ENCODE measurements at places on chromosomes 1 and 21.

DNA sequence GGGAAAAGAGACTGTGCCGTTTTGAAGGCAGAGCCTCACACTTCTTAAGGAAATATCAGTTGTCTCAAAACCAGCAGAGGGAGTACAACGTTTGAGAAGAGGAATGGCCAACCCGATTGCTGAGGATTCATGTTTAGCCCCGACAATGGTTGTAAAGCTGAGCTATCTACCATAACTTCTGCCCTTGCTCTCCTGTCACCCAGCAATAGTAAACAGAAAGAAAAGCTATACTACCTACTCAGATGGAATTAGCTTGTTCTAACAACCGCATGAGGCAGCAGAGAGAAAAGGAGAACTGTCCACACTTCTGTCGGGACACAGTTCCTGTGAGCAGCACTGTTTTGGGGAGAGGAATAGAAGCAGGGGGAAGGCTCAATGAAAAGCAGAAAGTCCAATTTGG lies 91.2 kb downstream of the SLC45A1 start:
- DNase-seq: no peak

DNA sequence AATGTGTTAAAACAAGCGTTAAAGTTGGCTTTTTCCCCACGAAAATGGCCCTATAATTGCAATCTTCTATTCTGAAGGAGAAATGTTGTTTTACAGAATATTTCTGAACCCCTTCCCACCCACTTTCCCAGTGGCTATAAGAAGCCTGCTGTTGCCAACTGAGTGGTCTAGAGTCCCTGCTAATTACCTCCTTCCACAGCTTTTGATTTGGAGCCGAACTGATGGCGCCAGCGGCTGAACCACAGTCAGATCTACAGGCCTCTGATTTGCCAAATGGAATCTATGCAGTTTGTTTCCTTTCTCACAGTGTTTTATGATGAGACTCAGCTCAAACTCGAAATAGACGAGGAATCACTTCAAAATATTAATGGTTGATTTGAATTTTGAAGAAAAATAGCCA lies 76.0 kb upstream of the C1orf105 start:
- no peak for DNase-seq

DNA sequence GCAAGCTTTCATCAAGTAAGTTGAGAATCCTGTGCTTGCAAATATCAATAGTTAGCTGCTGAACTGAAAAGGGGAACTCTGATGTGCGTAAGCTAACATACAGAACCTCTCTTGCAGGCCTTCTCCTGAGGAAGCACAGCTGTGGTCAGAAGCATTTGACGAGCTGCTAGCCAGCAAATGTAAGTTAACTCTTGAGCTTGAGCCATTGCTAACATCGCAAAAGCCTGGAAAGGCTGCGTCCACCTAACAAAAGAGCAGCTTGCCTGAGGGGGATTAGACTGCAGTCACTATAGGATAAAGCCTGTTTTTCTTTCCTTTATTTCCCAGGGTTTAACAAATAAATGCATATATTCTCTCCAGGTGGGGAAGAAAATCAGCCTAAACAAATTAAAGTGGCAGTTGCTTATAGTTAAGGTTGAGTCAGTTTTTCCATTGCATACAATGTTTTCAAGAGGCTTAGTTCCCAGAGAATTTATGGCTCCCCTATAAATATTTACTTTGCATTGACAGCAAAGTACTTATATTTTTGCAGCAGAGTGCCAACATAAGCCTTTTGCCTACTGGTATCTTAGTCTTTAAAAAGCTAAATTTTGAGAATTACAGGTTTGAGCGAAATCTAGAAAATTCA lies 1.5 kb downstream of the RGS2 start:
- DNase-seq: no peak

- no peak for DNase-seq
Measured at GRCh38 chr1:221602830-221603229, 139.1 kb downstream of the DUSP10 start.

GRCh38 chr1:210264496-210265380 lies 32.1 kb downstream of the SERTAD4 start:
- no peak for DNase-seq

DNA sequence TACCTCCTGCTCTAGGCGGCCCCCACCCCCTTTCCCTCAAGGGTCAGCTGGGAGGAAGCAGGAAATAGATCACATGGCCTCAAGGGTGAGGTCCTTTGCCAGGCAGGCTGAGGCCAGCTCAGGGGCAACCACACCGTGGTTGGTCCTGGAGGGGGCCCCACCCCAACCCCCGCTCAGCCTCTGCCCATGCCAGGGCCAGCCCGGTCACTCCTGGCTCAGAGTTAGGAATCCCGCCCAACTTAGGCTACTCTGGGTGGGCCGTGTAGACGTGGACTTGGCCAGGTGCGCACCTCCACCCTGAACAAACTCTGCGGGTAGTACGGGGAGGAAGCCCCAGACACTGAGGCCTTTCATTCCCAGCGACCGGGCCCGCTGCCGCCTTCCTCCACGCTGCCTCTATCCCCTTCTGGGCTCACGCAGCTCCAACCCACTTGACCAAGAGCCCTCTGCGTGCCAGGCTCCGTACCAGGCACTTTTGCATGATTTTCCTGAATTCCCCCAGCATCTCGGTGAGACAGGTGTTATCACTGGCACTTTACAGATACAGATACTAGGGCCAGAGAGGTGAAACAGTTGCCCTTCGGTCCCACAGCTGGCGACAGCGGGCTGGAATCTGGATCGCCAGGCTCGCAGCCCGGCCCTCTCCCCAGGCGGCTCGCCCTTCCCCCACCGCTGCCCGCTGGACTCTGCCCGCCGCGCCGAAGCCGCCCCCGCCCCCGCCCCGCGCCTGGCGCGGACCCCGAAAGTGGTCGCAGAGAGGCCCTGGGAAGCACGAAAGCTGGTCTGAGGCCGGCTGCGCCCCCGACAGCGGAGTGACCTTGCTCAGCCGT lies 769 bp downstream of the GALE start:
- DNase-seq: no peak

GRCh38 chr1:236534151-236534651 lies 10.4 kb downstream of the LGALS8 start:
- DNase-seq: no peak

- DNase-seq: no peak
Measured at GRCh38 chr1:167263819-167264464, 43.3 kb downstream of the POU2F1 start.

GRCh38 chr1:34398241-34398915 lies 221.7 kb downstream of the C1orf94 start:
- peak; percentile 14 for DNase-seq

DNA sequence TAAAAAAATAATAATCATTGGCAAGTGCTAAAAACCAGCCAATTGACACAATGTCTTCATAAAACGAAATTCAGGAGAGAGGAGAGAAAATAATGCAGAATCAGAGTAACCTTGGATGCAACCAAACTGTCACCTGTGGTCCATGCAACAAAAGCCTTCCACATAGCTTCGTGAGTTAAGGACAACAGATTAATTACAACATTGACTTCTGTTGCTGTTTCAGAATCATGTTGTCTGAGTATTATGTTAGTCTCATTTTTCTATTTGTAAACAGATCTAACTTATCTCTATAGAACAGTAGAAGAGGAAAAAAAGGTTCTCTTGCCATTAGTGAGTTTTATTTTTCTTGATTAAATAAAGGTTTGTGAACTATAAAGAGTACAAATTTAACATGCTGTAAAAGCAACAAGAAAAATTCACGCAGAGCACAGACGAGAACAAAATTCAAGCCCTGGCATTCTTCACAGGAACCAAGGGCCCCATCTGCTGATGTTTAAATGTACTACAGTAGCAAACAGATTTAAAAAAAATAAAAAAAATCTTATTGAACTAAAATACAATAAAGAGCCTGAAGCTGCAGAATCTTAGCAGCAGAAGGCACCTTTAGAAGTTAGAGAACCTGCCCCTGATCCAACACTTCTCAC lies 381.1 kb upstream of the PKN2 start:
- no peak for DNase-seq

GRCh38 chr1:117821774-117822482 lies 107.5 kb downstream of the GDAP2 start:
- no peak for DNase-seq

- no peak for DNase-seq
Measured at GRCh38 chr1:219824338-219824737, 104.0 kb downstream of the SLC30A10 start.

- no peak for DNase-seq
Measured at GRCh38 chr1:97200595-97200994, 479.0 kb downstream of the PTBP2 start.

- DNase-seq: no peak
Measured at GRCh38 chr1:25780318-25781129, 19.5 kb upstream of the SELENON start.

DNA sequence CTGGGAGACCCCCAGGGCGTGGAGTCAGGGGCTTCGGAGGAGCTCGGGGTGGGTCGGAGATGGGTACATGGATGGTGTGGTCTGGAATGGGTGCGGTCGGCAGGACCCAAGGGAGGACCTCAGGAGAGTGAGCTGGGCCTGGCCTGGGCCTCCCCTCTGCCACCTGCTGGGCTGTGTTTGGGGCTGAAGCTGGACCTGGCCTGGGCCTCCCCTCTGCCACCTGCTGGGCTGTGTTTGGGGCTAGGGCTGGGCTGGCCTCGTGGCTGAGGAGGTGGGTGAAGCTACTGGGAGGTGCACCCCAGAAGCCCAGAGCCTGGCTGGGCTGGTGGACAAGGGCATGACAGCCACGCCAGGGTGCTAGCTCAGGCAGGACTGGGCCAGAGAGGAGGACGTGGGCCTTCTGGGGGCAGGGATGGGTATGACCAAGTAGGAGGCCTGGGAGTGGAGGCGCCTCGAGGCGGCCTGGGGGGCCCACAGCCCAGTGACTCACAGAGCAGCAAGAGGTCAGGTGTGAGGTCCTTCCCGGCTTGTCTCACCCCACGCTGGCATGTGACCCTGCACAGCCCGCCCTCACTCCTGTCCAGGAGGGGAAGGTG lies 14.5 kb downstream of the SAMD11 start:
- no peak for DNase-seq

DNA sequence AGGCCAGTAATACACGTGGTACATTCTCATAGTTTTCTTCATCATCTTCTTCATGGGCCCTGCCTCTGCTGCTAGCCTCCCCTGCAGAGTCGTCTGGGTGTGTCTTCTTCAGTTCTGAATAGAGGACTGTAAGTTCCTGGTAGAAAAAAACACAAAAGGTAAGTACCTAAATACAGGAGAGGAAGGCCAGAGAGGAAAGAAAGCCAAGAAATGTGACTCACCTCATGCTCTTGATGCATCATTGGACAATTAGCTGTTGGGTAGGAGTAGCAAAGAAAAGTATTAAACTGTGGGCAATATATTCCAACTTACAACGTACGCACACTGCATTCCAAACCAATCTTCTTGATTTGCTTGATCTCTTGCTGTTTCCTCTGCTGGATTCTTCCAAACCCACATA lies 21.8 kb downstream of the FCRL3 start:
- no peak for DNase-seq

GRCh38 chr1:201652181-201652580 lies 113.3 kb downstream of the NAV1 start:
- peak; percentile 31 for DNase-seq

- no peak for DNase-seq
Measured at GRCh38 chr21:26391166-26391565, 181.9 kb downstream of the CYYR1 start.

DNA sequence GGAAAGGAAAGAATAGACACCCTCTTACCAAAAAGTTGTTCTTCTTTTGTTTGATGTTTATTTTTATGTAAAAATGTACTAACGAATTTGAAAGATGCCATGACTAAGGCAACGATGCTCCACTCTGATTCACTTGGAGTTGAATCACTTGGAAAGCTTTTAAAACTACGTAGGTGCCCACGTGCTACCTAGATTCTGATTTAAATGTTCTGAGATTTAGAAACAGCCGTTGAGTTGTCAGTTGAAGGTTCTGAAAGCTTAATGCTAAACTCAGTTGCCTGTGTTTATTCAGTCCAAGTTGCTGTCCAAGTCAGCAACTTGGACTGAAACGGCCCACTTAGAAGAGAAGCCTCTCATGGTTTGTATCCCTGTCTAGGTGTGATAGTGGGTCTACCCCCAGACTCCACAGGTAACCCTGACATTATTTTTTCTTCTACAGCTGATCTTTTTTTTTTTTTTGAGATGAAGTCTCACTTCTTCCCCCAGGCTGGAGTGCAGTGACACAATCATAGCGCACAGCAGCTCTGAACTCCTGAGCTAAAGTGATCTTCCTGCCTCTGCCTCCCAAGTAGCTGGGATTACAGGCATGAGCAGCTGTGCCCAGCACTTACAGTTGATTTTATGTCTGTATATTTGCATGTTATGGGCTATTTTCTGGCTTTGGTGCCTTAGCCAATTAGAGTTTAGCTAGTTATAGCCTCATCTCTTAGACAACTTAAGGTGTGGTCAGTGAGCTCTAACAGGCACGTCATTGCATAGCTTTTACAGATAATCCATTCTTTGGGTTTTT lies 1.4 kb upstream of the VAMP4 start:
- DNase-seq: peak; percentile 5

DNA sequence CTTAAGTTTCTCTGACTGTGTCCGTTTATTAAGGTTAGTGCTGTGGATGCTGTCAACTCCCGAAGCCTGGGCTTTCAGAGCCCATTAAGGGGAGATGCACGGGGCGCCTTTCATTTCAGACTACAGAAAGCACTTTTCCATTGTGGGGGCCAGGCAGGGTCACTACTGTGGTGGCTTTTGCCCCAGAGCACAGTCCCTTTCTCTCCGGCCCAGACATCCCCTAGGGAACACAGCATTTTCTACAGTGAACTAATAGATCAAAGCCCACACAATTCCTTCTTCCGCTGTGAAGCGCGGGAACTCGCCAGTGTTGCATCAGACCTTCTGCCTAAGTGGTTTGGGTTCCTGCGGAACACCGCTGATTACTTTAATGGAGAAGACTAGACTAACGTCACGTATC lies 26.8 kb upstream of the MAP1LC3C start:
- DNase-seq: no peak

- no peak for DNase-seq
Measured at GRCh38 chr1:33488624-33489023, 16.2 kb downstream of the ZSCAN20 start.

GRCh38 chr1:38050397-38051078 lies 3.9 kb upstream of the POU3F1 start:
- no peak for DNase-seq

DNA sequence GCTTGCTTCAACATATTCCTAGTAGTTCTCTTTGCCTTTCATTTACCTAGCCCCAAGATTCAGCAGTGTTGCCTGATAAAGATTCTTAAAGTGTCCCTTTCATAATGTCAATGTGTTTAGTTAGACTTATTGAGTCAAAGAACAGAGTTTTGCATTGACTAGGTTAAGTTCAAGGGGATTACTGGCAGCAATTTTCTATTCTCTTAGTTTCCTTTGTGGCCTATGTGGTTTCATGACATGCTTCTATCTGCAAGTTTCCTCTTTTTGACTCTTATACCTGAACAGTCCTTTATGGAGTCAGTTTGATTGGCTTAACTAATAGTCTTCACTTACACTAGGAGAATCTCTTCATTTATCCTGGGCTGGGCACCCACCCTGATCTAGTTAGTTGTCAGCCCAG lies 151.3 kb downstream of the ADGRL4 start:
- no peak for DNase-seq

- no peak for DNase-seq
Measured at GRCh38 chr1:43818691-43819090, 111.4 kb downstream of the ST3GAL3 start.

DNA sequence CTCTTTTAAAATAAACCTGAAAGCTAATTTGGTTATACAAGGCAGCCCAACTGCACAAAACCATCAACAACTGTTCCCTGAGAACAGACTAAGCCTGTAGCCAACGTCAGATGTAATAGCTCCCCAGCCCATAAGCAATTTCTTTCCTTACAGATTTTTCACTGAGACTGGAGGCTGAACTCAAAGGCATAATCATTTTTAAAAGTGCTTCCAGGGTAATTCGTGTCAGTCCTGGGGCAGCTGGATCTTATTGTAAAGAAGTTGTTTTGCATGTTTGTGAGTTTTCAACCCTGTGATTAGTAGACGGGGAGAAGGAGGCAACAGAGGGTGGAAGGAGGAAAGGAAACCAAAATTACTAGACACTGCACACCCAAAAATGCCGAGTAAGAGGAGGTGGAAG lies 3.2 kb downstream of the DPT start:
- DNase-seq: no peak
